ENCODE measurements at places on chromosomes 16 and 17.

DNA sequence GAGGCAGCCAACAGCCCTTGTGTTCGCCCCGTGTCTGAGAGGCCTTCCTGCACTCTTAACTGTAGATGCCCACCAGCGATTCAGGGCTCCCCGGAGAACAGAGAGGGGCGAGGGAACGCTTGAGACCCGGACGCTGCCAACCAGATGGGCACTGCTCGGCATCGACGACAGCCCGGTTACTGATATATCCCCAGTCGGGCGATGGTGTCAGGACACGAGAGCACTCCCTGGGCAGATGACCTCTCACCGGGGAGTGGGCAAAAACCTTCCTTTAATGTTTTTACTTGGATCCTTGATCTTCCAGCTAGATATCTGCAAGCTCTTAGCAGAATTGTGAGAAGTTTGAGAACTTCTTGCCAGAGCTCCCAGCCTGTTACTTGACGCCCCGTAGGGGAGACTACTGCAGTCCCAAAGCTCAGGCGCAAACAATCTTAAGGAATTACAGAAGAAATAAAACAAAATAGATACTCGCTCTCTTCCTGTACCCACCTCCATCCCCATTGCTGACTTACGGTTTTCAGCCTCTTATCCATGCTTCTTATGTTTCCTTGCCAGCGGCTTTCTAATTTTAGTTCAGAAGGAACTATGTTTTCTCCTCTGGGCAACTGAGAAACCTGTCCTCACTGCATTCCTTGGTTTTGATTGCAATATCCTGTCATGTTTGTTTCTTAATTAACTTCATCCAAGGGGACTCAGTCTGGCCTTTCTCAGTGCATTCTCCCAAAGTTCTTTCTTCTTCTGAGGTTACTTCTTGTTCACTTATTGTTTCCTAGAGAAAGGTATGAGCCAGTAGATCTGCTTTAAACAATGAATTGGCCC, 845 bp downstream of the SP2 start:
- peak; percentile 24 for DNase-seq

DNA sequence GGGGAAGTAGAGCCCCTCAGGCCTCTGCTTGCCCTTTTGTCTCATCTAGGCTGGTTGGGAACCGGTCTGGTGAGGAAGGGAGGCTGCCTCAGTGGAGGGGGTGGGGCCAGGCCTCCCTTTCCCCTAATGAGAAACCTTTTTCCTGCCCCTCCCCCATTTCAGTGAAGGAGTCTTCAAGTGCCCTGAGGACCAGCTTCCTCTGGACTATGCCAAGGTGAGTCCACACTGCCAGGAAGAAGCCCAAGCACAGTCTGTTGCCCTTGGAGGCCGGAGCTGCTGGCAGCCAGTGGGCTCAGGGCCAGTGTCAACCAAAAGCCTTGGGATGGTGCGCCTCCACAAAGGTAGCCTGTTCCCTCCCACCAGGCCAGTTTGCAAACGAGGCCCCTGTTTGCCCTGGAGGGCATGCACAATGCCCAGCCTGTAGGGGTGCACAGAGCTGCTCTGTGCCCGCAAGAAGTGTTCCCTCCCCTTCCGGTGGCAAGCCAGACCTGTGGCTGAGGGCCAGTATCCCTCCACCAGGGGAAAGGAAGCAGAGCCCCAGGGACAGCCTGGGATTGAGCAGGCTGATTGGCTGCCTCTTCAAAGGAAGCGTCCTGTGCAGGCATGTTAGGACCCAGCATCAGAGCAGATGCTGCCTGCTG, 3.4 kb downstream of the TRAF4 start:
- DNase-seq, result no peak

DNA sequence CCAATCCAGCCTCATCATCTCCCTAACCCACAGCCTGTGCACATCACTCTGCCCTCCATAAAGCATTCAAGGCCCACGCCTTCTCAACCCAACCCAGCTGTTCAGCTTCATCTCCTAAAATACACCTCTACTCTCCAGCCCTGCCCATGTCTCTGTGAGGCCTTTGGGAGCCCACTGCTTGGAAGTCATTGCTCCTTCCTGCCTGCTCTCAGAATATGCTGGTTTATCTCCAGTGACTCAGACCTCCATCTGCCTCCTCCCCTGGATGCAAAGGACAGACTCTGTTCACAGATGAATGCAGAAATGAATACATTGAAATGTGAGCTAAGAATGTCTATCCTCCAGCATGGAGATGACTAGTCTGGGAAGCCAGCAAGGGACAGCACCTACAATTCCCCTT, 19.0 kb downstream of the KCNG4 start:
- no peak for DNase-seq

GRCh38 chr17:45851022-45851421, 6.3 kb downstream of the SPPL2C start:
- DNase-seq, result no peak

GRCh38 chr17:55540414-55541091, 29.3 kb upstream of the SMIM36 start:
- peak; percentile 19 for DNase-seq

DNA sequence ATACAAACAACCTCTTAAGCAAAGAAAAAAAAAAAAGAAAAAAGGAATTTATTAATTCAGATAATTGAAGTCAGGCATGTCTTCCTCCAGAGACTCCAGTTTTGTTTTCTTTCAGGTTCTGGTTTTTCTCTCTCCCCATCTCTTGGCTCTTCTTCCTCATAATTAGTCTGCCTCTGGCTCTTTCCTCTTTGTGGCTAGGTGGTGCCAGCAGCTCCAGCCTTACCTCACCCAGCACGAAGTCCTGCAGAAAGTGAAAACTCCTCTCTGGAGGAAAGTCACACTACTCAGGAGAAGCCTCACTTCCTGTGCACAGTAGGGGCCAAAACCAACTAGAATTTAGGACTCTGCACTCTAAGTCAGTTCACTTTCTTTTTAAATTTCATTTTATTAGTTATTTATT, 10.3 kb upstream of the NFAT5 start:
- no peak for DNase-seq

- no peak for DNase-seq
Observed at GRCh38 chr17:19249681-19250080, 12.5 kb downstream of the EPN2 start.

DNA sequence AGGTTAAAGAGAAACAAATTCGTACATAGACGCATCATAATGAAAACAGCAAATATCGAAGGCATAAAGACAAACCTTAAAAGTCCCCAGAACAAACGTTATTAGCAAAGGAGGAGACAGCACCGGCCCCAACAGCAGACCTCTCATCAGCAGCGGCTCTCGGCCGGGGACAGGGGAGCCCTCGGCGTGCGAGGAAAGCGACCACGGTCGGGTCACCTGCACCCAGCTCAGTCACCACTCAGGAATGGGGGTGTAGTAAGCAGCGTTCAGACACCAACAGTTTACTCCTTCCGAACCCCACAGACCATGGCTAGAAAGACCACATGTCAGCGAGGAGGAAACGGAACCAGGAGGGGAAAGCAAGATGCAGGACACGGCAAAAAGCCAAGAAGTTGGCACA, 109.3 kb upstream of the CHMP6 start:
- DNase-seq, result no peak

DNA sequence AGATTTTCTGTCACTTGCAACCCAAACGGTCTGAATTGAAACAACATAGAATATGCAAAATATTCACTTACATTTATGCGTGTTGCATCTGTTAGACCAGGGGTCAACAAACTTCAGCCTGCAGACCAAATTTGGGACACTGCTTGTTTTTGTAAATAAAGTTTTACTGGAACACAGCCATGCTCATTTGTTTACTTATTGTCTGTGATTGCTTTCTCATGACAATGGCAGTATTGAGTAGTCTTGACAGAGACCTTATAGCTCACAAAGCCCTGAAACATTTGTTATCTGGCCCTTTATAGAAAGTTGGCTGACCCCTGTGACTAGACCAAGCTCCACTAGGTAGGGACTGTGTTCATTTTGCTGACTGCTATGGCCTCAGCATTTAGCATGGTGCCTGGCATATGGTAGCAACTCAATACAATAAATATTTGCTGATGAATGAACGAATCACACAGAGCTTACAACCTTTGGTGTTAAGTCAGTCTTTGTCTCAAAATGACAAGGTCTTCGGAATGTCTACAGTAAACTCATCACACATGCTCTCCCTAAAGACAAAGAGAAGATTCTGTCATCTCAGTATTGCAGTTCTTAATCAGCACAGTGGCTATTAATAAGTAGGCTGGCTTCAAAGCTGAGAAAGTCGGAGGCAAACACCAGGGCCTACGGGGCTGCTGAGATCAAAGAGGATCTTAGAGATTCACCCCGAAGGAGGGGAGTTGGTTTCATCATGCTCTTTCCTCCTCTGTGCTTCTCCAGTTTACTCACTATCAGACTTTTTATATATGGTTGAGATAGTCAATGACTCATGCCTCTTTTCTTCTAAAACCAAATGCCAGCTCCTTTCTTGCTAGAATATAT, 95.2 kb upstream of the AXIN2 start:
- no peak for DNase-seq

DNA sequence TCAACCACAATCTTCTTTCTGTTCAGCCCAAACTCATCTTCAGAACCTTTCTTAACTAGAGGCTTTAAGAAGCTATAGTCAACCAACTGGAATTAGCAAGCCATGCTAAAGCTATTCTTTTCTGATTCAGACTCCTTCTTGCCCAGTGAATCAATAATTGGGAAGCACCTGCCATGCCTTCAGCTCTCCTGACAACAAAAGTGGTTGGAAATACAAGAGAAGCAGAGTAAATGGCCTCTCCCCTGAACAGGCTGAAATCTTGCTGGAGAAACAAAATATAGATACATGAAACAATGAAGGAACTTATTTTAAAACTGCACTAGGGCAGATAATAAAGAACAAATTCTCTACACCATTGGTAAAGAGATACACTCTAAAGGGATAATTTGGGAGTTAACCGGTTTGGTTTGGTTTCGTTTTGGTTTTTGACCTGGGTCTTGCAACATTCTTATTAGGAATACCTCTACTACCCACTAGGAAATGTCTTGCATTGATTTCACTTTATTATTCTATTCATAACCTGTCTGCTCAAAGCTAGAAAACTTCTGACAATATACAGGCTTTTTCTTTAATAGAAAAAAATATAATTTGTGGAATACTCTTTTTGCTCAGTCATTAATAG, 173.6 kb upstream of the DYNLRB2 start:
- DNase-seq, result peak; percentile 13

GRCh38 chr17:81536299-81537290, 8.4 kb downstream of the FSCN2 start:
- no peak for DNase-seq

DNA sequence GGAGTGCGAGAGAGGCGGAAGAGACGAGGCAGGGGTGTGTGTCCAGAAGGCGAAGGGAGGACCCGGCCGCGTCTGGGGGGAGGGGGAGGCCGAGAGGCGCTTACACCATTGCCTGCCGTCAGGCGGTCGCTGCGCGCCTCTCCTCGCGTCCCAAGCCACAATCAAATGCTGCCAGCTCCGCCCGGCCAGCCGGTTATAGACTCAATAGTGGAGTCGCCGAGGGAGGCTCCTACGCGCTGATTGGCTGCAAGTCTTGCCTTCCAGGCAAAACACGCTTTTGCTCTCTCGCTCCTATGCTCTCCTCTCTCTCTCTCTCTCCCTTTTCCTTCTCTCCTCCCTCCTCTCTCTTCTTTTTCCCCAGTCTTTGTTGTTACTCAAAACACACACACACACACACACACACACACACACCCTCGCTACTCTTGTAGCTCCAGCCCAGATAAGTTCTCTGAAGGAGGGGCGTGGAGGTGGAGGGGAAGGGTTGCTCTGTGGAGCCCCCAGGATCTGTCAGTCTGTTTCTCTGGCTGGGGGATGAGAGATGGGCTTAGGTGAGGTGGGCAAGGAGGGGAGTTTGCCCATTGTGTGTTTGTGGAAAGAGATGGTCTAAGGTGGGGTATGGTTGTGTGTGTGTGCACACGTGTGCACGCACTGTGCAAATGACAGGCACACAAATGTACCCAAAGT, at the start of gene DLX3:
Gene DLX3, minus strand, starts transcription at position 170 of the 684 bp plus-strand sequence. CDS start 226 bp downstream, outside the sequence.
- DNase-seq, result peak; percentile 88

DNA sequence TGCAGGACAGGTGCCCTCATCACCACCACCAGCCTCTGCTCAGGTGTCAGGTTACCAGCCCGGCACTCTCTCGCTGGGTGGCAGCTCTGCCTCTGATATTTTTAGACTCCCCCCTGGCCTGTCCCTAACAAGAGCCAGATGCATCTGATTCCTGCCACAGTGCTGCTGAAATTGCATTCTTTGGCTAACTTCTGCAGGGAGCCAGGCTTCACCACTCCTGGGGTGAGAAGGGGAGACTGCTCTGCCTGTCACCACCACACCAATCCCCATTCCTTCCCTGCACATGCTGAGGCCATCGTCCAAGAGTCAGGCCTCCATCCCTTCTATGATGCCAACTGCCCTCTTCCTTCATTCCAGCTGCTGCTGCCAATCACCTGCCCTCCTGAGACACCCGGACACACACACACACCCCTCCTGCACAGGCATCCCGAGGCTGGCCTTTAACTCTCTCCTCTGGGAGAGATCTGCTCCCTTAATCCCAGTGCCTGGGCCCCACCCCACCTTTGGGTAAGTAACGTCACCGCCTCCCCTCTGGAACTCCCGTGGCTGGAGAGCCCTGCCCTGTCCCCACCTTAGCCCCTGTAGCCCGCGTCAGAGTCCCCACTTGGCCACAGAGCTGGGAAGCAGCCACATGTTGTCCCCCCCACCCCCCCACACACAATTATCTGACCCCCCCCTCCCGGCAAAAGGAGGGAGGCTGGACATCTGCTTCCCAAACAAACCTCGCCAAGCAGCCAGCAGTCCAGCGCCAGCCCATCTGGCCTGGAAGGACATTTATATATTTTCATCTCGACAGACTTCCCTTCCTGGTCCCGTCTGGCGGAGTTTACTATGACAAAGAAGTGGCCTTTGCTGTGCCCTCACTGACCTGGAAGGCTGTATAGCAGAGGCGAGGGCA, 2.8 kb downstream of the EMP2 start:
- peak; percentile 72 for DNase-seq

GRCh38 chr16:13194766-13195165, 293.4 kb downstream of the SHISA9 start:
- DNase-seq, result no peak

DNA sequence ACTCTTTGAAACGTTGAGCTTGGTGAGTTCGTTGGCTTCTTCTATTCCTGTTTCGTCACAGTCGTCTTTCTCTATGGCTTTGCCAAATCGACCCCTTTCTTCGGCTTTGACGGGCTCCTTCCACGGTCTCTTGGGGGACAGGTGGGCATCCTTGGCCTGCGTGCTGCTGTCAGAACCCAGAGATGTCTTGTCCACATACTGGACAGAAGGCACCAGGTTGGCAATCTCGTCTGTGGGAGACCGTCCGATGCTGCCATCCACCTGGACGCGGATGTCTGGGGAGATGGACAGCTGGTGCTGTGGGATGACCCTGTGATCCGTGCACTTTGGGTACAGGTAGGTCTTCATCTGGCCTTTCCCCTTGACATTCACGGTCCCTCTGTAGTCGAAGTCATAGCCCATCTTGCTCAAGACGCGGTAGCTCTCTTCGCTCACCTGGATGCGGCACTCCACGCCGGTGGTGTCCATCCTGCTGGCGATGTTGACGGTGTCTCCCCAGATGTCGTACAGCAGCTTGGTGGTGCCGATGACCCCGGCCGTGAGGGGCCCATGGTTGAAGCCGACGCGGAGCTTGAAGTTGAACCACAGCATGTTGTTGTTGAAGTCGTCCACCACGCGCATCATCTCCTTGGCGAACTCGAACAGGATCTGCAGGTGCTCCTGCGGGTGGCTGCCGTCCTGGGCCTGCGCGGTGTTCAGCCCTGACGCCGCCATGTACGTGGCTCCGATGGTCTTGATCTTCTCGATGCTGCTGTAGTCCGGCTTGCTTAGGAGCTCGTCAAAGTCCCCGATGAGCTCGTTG, 85.5 kb upstream of the CREBBP start:
- no peak for DNase-seq
